H4 (cell line): ENCODE measurements at places on chromosomes 4 and X.

- no peak for DNase-seq
Observed at GRCh38 chrX:45300638-45301037, 100.0 kb upstream of the DIPK2B start.

DNA sequence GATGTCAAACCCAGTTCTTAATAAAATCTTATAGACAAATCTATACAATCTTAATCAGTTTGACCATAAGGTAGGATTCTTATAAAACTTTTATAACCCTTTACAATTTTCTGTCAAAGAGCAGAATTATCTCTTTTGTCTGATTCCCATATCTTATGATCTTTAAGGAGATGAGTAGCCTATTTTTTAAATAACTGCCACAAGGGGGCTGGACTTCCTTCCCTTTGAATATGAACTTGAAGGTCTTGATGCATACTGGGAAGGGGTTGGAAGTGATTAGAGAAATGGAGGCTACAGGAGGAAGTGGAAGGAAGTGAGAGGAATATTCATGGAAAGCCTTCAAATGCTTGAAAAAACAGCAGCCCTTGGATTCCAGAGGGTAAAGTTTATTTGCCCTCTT lies 111.1 kb downstream of the APOOL start:
- no peak for DNase-seq

DNA sequence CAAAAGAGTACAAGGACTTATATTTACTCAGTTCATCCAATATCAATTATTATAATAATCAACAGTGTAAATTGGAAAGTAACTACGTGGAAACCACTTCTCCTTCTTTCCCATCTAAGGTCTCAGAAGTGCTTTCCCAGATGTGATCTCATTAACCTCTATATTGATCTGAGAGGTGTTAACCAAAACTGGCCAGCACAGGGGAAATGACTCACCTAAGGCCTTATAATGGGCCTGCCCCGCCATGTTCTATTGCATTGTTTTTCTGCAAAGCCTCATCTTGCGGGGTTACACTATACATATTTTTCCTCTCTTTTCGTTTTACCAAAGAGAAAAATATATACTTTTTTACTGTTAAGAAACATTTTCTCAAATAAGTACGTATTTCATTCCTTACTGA lies 20.5 kb downstream of the RAB40A start:
- DNase-seq, result no peak

- no peak for DNase-seq
Observed at GRCh38 chrX:74318672-74319071, 14.7 kb downstream of the ZCCHC13 start.

- no peak for DNase-seq
Observed at GRCh38 chr4:89055157-89056080, 1.6 kb downstream of the FAM13A start.

GRCh38 chrX:134752981-134753717 lies 94.9 kb upstream of the PLAC1 start:
- no peak for DNase-seq

DNA sequence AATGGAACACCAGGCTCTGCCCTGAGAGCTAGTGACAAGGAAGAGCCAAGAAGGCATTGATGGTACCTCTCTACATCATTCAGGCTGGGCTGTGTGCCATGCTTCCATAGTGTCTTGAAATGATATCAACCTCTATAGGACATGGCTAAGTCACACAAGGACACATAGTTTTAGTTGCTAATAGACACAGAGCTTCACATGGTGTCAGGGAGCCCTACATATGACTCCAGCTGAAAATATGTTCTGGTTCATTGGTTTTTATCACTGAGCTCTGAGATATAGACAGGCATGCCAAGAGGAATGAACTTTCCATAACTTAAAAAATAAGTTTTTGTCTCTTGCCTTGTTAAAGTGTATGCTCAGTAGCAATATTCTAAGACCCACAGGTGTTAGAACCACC lies 72.1 kb upstream of the PRKG2 start:
- DNase-seq, result no peak

- DNase-seq, result no peak
Observed at GRCh38 chr4:54392479-54392878, 163.4 kb downstream of the PDGFRA start.

DNA sequence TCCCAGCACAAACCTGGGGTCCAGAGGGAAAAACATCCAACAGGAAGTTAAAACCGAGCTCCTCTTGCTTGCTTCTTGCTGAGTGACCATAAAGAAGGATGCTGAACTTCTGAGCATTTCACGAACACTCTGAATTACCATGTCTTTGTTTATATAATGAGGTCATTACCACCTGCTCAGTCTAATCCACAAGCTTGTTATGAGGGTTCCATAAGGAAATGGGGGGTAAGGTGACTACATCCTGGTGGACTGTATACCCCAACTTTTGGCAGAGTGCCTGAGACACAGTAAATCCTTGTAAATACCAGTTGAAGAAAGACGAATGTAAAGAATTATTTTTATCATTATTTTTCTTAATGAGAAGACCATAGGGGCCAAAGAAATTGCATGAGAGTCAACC lies 16.8 kb downstream of the CCDC149 start:
- DNase-seq, result no peak

DNA sequence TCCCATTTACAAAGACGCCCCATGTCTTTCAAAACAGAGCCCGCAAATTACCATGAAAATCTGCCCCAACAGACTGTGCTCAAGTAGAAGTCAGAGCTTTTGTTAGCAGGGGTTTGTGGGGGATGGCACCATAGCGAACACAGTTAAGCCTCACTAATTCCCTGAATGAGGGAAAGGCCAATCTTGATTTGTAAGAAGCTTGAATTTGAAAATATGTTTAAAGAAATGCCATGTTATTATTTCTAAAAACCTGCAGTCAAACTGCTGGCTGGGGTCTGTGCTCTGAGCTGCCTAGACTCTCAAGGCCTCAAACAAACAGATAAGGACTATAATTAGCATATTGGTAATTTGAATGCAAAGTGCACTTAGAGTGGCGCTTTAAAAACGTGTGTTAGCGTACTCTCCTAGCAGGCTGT lies 9.4 kb upstream of the PAK3 start:
- DNase-seq, result no peak

- no peak for DNase-seq
Observed at GRCh38 chrX:47078129-47079043, at the start of gene RGN. RGN (plus strand) TSS chrX:47078443; CDS start chrX:47081145, 2,702 bp downstream.

GRCh38 chrX:40908857-40909475 lies 173.6 kb upstream of the MED14 start:
- DNase-seq, result peak; percentile 34

DNA sequence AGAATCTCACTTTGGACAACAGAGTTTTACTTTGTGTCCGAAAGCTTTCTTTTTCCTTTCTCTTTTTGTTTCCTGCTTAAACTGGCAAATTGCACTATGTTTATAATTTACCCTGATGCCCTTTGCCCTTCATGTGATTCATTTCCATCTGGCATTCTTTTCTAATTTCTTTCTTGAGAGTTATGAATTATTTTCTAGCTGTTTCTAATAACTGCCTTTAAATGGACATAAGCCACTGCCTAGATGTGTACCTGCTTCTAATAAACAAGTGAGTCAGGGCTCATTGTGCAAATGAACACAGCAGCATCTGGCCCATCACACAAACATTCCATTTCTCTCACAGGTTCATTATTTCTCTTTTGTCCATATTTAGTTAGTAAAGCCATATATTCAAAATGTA lies 242.3 kb upstream of the GPRIN3 start:
- DNase-seq, result peak; percentile 27

GRCh38 chr4:185839194-185839712 lies 27.3 kb upstream of the SORBS2 start:
- DNase-seq, result peak; percentile 85

DNA sequence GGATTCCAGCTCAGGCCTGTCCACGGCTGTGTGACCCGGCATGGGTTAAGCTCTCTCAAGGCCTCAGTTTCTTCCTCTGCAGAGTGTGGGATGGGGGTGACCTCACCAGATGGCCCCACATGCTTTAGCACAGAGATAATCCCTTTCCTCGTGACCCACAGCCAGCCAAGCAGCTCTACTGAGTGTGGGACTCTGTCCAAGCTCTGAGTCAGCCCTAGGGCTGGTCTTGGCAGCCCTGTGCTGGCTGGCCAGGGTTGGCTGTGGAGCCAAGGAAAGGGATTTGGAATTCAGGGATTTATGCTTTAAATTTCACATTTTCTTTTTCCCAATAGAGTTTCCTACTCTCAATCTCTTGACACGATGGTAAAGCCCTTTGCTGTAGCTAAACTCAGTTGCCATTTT lies 19.7 kb upstream of the SPON2 start:
- DNase-seq, result peak; percentile 95

DNA sequence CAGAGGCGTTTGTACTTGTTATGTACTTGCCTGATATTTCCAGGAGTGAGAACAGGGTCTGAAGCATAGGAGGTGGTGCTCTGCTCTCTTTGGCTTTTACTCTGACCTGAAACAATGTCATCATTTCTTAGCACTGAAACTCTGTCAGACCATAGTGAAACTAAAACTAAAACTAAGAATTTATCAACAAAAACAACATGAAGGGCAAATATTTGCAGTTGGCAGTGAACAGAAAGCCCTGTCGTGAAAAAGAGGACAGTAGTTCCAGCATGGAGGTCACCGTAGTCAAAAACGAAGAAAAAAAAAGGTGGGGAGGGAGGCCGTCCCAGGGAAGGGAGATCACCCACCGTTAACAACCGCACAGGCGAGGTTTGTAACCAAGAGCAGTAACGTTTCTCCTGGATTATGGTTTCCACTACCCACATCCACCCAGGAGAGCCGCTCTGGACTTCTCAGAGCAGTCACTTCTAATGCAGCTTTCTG lies 97.5 kb downstream of the ANK2 start:
- peak; percentile 28 for DNase-seq

DNA sequence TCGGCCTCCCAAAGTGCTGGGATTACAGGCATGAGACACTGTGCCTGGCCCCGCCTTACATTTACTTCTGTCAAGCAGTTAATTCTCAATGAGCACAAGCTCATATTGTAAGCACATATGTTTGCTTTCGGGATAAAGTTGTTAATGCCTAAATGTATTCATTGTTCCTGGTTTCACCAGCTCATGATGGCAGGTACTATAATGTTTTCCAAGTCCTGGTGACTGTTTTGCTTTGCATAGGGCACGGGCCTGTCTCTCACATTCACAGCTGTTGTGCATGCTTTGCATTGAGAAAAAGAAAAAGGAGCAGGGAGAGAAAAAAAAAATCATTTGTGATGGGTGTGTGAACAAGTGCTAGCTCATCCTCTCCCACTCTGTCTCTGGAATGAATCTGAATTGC lies 661.2 kb upstream of the TENM3 start:
- no peak for DNase-seq

DNA sequence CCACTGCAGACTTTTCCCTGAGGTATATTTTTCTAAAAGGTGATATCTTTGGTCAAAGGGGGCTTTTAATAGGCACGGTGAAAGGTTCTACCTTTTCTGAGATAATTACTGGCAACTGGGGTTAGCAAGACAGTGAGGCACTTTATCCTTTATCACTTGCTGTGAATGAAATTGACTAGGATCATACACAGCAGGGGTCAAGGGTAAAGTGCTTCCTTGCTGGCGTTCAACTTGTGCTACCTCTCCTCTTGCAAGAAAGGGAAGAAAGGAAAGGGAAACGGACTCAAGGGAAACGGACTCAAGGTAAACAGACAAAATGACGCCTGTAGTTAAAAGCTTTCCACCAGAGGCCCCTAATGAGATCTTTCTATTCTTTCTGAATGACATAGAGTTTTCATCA lies 78.6 kb upstream of the RAPGEF2 start:
- no peak for DNase-seq

DNA sequence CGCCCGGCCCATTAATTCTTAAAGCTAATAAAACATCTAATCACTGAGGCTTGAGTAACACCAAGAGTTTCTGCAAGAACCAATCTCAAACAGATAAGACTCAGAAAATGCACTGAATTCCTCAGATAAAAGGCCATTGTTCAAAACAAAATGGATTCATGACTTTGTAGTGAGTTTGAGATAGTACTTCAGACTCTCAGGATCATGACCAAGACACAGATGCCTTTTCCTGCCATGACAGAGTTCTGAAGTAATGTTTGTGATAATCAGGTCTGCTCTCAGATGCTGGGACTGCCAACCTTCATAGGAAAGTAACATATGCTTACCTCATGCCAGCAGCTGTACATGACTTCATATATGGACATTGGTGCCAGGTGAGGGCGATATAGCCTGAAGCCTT lies 54.6 kb downstream of the NIPAL1 start:
- no peak for DNase-seq

DNA sequence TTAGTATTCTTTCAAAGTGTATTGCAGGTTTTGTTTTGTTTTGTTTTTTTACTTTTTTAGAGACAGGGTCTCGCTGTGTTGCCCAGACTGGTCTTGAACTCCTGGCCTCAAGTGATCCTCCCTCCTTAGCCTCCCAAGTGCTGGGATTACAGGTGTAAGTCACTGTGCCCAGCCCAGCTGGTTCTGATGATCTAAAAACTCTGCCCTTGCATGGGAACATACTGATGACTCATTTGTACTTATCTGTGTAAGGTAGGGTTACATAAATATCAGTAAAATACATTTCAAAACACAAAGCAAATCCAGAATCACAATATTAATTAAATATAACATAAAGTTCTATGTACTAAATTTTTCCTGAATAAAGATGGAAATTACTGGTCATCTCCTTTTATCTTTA lies 7.4 kb upstream of the SLC9B1 start:
- DNase-seq, result no peak

GRCh38 chr4:27017623-27018022 lies 157.0 kb downstream of the STIM2 start:
- no peak for DNase-seq

GRCh38 chr4:76594173-76594572 lies 159.1 kb downstream of the SHROOM3 start:
- DNase-seq, result no peak
